Tibial nerve (tissue), 4 donors: ENCODE measurements at places on chromosomes 2 and 18.

- no peak for DNase-seq
Measured at GRCh38 chr18:79690071-79690470, 10.5 kb downstream of the CTDP1 start.

- DNase-seq = no peak
Measured at GRCh38 chr18:13017247-13017875, 26.2 kb downstream of the CEP192 start.

DNA sequence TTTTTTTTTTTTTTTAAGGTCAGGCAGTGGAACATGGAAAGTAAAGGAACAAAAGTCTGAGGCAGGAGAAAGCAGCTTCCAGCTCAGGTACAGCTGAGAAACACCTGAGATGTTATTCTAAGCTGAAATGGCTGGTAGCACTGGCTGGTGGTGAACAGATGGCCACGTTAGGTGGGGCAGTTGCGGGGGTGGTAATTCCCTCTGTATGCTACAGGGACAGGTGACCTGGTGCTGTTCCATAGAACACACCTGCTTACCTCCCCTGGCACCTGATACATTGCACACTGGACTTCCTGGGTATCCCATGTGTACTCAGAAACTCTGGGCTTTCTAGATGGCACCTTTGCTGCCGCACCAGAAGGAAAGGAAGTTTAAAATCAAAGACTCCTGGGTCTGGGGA is 333.3 kb downstream of the SLC8A1 start:
- no peak for DNase-seq

GRCh38 chr2:150686391-150686790 is 198.9 kb upstream of the RND3 start:
- DNase-seq = no peak

GRCh38 chr2:207390302-207391095 is 139.3 kb upstream of the CREB1 start:
- DNase-seq = no peak

- DNase-seq = no peak
Measured at GRCh38 chr2:159571540-159572260, 44.6 kb downstream of the BAZ2B start.

DNA sequence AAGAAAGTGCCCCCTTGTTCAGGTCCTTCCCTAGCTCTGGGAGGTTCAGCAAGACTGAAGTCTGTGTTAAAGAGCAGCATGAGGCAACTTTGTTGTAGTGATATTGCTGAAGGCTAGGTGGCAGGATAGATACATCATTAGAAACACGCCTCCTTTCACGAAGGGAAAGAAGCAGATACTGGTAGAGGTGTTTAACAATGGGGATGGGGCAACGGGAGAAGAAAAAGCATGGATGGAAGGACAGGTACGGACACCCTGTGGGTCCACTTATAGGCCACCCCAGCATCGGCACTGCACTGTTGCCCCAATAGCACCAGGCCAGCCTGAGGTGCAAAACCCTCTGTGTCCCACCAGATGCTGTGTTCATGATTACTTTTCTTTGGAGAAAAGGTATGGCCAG is 3.5 kb upstream of the IGFBP5 start:
- no peak for DNase-seq

DNA sequence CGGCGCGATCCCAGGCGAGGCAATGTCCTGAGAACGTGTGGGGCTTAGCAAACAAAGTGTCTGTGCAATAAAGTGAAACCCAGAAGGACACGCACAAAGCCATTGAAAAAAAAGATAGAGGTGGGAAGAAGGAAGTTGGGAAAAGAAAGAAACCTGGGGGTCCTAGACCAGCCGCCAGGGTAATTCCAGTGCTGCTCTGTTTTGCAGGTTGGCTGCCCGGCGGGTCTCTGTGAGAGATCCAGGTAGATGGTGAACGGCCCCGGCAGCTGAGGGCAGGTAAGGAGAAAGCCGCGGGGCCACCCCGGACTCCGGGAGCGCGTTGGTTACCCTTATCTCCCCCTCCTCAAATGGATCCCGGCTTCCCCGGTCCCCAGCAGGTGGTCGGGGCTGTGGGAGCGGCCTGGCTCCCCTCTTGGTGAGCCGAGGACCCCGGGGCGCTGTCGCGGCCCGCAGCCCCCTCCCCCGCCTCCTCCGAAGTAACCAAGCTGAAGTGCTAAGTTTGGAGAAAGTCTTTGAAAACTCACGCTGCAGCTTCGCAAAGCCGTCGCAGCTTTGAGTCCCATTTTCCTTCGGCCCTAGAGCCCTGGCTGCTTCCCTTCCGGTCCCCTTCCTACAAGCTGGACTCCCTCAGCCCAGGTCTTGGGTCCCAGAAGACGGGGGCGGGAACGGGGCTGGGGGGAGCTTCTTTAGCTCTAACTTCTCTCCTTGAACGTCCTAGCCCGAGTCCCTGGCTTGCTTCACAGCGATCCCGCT is 588 bp downstream of the OTX1 start:
- DNase-seq = no peak

GRCh38 chr2:17869128-17869527 is 9.3 kb upstream of the KCNS3 start:
- no peak for DNase-seq

- no peak for DNase-seq
Measured at GRCh38 chr18:60452421-60452820, 79.8 kb upstream of the MC4R start.

DNA sequence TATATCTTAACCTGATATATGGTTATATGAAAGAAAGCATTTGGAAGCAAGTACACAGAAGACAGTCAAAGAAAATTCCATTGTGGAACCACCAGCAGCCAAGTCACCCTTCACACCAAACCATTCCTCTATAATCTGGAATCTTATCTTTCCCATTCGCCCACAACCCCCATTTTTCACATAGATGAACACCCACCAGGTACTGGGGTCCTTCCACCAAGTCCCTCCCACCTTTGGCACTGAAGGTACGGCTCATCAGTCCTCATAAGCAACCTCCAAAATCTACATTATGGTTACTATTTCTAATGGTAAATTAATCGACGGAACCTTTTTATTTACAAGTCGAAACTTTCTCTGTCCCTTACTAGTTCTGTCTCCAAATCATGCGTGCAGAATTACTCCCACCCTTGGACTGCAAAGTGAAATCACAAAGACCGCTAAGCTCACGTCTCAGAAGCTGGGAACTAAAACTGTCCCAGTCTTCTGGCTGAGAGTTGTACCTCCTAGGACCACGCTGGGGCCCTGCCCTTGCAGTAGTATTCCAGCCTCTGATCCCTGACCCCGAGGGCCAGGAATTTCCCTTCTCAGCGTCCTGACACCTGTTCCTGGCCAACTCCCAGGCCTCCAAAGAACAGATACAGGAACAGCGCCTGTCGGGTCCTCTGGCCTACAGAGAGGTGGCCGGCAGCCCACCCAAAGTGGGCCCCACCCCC is 702 bp downstream of the OLA1 start:
- DNase-seq = peak; percentile 8

- peak; percentile 25 for DNase-seq
Measured at GRCh38 chr18:44859751-44860439, 179.2 kb downstream of the SETBP1 start.

GRCh38 chr2:173750353-173750801 is 214.8 kb downstream of the SP3 start:
- no peak for DNase-seq

GRCh38 chr2:176601066-176601465 is 331.8 kb downstream of the MTX2 start:
- no peak for DNase-seq

GRCh38 chr2:56012221-56012765 is 88.7 kb upstream of the EFEMP1 start:
- no peak for DNase-seq

- DNase-seq = no peak
Measured at GRCh38 chr2:221589696-221590095, 17.6 kb upstream of the EPHA4 start.

DNA sequence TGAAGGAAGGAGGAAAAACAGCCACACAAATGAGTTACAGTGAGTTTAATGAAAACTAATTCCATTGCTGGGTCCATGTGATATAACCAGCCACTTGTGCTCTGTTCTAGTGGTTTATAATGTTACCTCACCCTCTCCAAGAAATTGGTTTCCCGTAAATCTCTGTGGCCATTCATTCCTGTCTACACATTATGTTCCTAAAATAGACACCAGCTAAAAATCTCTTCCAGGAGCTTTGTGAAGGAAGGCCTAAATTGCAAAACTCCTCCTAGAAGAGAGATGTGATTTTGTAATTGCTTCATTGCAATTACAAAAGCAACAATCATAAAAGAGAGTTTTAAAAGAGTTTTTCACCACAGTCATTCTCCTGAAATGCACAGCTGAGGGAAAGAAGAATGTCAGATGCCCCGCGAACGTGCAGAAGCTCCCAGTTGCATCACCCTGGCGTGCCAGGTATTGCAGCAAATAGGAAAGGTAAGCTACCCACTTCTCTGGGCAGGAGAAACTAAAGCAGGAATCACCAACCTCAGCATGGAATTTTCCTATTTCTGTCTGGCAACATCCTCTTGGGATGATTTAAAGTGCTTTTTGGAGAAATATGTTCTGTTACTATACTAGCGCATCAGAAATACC is 1.7 kb downstream of the SCN1A start:
- DNase-seq = no peak

- peak; percentile 13 for DNase-seq
Measured at GRCh38 chr2:33069894-33070651, 123.3 kb downstream of the LTBP1 start.

DNA sequence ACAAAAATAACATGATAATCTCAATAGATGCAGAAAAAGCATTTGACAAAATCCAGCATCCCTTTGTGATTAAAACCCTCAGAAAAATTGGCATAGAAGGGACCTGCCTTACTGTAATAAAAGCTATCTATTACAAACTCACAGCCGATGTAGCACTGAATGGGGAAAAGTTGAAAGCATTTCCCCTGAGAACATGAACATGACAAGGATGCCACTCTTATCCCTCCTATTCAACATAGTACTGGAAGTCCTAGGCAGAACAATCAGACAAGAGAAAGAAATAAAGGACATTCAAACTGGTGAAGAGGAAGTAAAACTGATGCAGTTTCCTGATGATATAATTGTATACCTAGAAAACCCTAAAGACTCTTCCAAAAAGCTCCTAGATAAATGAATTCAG is 368.7 kb downstream of the RIT2 start:
- no peak for DNase-seq
